Erythroblast (primary cell): ENCODE measurements at places on chromosomes 2 and 18.

GRCh38 chr2:112482309-112483041, 519 bp downstream of the TTL start:
- DNase-seq, result peak; percentile 70

GRCh38 chr2:118845522-118846441, 1.7 kb downstream of the EN1 start:
- no peak for DNase-seq

GRCh38 chr18:31185186-31185950, 22.7 kb upstream of the DSC1 start:
- no peak for DNase-seq

GRCh38 chr2:102852867-102853266, 91.0 kb downstream of the TMEM182 start:
- no peak for DNase-seq

- no peak for DNase-seq
These were observed 93.5 kb downstream of the LPIN1 start for GRCh38 chr2:11839916-11840315.

DNA sequence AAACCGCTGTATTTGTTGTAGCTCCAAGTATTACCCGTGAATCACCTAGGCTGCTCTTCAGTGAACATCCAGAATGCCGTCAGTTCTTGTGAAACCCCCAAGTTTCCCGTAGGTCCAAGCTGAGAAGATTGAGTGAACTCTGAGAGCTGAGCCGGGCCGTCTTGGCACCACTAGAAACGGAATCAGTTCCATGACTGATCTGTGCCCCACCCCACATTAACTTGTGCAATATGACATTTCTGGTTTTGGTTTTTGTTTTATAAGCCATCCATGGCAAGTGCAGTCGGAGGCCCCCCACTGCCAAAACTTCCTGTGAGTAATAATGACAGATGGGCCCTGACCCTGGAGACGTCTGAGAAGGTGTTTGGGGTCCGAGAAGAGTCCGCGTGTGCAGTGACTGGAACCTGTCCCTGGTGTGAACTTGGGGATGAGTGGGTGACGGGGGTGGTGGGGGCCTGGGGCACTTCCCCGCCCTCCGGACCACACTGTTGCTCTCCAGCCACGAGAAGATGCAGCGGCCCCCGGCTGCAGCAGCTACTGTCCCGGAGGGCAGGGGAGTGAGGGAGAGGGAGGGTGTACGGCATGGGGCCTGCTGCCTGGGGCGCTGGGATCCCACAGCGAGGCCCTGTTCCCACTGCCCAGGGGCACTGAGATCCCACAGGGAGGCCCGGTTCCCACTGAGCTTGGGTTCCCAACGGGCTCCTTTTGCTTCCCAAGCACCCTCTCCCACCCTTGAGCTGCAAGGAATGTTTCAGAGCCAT, 26.5 kb downstream of the NFATC1 start:
- no peak for DNase-seq

GRCh38 chr2:154481336-154481735, 217.2 kb upstream of the KCNJ3 start:
- DNase-seq, result no peak

DNA sequence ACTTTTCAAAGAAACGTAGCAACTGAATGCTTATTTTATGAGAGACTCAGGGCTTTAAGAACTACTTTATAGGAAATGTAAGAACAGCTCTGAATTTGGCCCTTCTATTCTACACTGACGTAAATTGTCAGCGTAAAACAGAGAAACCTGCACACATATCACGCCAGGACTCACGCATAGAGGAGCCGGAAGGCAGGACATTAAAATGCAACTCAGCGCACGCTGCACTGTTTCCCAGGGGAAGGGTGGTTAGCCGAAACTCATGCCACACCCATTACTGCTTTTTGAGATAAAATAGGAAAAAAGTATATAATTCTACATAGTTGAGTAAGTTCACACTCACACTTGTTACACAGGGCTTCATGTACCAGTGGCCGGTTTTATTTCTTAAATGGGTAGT, 7.4 kb downstream of the TUBB6 start:
- peak; percentile 85 for DNase-seq

GRCh38 chr2:68452158-68452900, 14.8 kb downstream of the FBXO48 start:
- DNase-seq, result peak; percentile 90

GRCh38 chr2:191845876-191846514, 893 bp downstream of the CAVIN2 start:
- no peak for DNase-seq

GRCh38 chr2:53505826-53506225, 261.8 kb upstream of the CHAC2 start:
- DNase-seq, result no peak

GRCh38 chr2:240506406-240507059, 51.3 kb downstream of the ANKMY1 start:
- no peak for DNase-seq

DNA sequence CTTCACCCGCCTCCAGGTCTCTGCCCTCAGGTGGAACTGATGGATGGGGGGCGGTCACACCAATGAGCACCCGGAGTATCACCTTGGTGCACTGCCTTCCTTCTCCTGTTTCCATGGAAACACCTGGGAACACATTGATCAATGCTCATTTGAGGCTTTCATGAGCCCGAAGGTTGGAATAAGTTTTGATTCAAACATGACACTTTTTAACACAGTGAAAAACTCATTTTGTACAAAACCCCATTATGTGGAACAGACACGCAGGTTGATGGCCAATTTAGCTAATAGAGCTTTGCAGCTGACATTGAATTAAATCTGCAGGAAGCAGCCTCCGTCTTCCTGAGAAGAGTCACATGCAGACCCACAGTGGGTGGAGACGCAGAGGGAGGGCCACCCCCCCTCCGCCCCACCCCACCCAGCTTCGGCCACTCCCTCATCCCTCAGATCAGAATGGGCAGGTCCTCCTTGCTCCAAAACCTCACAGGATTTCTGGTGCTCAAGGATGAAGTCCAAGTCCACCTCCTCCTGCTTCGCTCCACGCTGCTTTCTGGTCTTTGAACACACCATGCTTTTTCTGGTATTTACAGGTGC, 96.0 kb upstream of the MYCN start:
- DNase-seq, result no peak
